C1 segment of cervical spinal cord (tissue), 14 donors: ENCODE measurements at places on chromosomes 7 and 10.

DNA sequence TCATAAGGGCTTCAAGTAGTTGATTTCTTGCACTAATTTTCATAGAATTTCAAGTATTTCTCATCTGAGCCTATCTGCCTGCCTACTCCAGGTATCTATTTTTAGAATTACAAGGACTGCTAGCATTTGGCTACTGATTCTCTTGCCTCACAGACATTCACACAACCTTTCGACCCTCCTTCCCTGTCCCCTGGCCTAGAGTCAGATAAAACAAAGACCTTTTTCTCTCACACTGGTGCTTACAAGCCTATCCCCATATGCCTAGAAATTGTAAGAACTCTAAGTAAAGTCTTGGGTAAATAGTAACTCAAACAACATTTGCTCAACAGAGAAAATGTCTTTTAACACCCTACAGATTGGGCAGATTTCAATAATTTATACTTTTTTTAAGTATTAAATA is 6.3 kb downstream of the GPAM start:
- DNase-seq, result no peak

- no peak for DNase-seq
Measured at GRCh38 chr7:105020926-105021325, 6.9 kb downstream of the KMT2E start.

DNA sequence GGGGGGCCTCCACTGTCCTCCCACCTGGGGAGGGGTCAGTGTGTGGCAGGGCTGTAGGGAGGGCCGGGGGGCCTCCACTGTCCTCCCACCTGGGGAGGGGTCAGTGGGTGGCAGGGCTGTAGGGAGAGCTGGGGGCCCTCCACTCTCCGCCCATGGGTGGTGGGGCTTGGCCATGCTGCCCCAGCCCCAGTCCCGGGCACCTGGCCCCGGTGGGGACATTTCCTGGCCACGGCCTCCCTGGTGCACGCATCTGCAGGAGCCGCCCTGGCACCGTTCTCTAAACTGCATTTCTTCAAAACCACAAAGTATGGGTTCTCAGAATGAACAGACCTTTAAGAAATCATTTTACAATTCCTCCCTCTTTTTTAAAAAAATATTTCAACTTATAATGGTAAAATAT is 89.3 kb upstream of the PDGFA start:
- no peak for DNase-seq

DNA sequence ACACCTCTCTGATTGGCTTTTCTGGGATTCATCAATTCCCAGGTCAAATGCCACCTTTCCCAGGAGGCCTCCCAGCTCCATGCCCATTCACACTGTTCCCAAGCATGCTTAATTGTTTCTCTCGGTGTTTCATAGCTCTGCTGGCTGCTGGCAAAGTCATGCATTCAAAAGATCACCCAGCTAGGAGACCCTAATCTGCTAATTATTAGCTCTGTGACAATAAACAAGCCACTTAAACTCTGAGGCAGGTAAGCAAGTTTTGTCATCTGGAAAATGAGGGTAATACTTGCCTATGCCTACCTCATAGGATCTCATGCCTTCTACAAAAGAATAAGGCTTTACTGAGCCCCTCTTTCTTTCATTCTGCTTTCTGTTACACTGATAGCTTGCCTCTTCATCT is 828 bp upstream of the KEL start:
- no peak for DNase-seq

GRCh38 chr7:107167483-107168232 is 1.1 kb upstream of the HBP1 start:
- DNase-seq, result no peak

GRCh38 chr7:107659666-107660065 is 962 bp upstream of the SLC26A4 start:
- no peak for DNase-seq

GRCh38 chr10:73577788-73578187 is 13.4 kb downstream of the USP54 start:
- DNase-seq, result no peak
